Cerebellum (tissue), 4 donors: ENCODE measurements at places on chromosomes 12 and 14.

- DNase-seq: no peak
Measured at GRCh38 chr12:56029166-56029519, 8.3 kb downstream of the IKZF4 start.

- DNase-seq: no peak
Measured at GRCh38 chr14:50099335-50099734, 17.0 kb downstream of the VCPKMT start.

DNA sequence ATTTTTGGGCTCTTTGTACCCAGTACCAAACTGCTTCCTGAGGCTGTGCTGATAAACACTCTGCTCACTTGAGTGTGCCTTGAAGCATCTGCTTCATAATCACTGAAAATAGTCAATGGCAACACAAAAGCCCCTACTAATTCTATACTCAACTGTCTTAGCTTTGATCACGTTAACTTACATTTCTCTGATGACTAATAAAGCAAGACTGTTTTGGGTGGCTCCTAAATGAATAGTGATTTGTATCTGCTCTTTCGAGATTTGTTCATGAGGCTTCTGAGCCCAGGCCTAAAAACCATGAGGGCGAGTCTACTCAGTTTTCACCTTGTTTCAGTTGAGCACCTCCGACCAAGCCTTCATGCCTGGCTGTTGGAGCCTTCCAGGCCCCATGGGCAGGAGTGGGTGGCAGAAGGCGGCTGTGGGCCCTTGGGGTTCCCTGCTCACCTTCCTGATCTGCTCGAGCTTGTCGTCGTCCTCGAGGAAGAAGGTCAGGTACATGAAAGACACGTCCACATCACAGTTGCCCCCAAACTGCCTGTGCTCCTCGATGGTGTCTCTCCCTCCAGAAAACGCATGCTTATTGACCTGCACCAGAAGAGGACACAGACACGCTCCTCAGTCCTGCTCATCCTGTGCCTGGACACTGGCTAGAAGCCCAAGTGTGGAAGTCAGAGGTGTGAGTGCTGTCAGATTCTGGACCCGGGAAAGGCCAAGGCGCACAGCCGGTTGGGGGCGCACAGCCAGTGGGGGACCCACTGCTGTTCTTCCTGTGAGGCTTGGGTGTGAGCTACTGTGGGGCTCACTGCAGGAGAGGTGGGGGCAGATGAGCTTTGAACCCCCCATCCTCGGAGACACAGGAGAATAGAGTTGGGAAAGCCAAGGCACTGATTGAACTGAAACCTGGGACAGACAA is 13.7 kb downstream of the SLC25A47 start:
- no peak for DNase-seq

GRCh38 chr12:59067083-59067482 is 146.8 kb upstream of the LRIG3 start:
- DNase-seq: no peak

- DNase-seq: no peak
Measured at GRCh38 chr14:31235462-31235861, 27.9 kb upstream of the HECTD1 start.

- DNase-seq: no peak
Measured at GRCh38 chr14:97187916-97188315, 390.7 kb downstream of the VRK1 start.
